Activated T-helper 1 cell treated with anti-CD3 and anti-CD28 coated beads, Interleukin-12 subunit alpha, Interleukin-12 subunit beta, Interleukin-2, Interleukin-4 antibody, amounts not matched to agents 30 ng/mL and 10 ng/mL and 1 ng/mL, durations not matched to agents 14 hours and 24 hours and 36 hours (primary cell): ENCODE measurements at places on chromosomes 1 and 21.

DNA sequence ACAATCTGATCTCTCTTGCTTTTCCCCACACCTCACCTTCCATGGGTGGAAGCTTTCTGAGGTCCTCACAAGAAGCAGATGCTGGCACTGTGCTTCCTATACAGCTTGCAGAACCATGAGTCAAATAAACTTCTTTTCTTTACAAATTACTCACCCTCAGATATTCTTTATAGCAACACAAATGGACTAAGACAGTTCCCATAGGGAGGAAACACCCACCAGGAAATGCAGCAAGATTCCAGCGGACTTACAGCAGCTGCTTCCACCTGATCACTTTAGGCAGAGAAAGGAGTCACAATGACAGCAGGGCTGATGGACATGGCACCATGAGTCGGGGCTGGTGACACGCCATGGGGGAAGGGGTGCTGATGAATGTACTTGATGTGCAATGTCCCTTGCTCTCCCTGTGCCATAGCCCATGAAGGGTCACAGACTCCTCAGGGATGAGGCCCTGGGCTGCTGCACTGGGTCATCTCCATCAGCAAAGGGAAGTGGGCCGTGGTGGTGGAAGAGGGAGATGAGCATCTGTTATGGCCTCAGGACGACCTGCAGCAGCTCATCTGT is 53.9 kb downstream of the PRSS38 start:
- H3K4me1 ChIP-seq: peaks cover 20% of the 10 kb centered on the region
- H3K36me3 ChIP-seq: no peaks in the 10 kb centered on the region
- no peak overlapping the region for H3K4me3 ChIP-seq
- peaks cover 4% of the 10 kb centered on the region for H3K27me3 ChIP-seq
- no peak overlapping the region for H3K27ac ChIP-seq

GRCh38 chr1:86739648-86740509 is 35.5 kb downstream of the SH3GLB1 start:
- H3K4me3 ChIP-seq: no peak overlapping the region
- DNase-seq: no peak
- no peaks in the 10 kb centered on the region for H3K27me3 ChIP-seq
- H3K36me3 ChIP-seq: peaks cover 21% of the 10 kb centered on the region
- H3K4me1 ChIP-seq: no peaks in the 10 kb centered on the region
- no peak overlapping the region for H3K27ac ChIP-seq

GRCh38 chr1:214587165-214587564 is 15.8 kb upstream of the CENPF start:
- H3K27ac ChIP-seq: no peak overlapping the region
- peaks cover 5% of the 10 kb centered on the region for H3K27me3 ChIP-seq
- H3K4me3 ChIP-seq: no peak overlapping the region
- H3K36me3 ChIP-seq: no peaks in the 10 kb centered on the region
- DNase-seq: no peak

- H3K4me1 ChIP-seq: peaks cover 41% of the 10 kb centered on the region
- peaks cover 7% of the 10 kb centered on the region for H3K27me3 ChIP-seq
- peak overlapping the region; percentile 45 for H3K4me3 ChIP-seq
- H3K36me3 ChIP-seq: peaks cover 3% of the 10 kb centered on the region
- peak overlapping the region; percentile 88 for H3K27ac ChIP-seq
Observed at GRCh38 chr1:110216844-110217444, 6.8 kb downstream of the KCNC4 start.

- peaks cover 18% of the 10 kb centered on the region for H3K4me1 ChIP-seq
- H3K27ac ChIP-seq: peak overlapping the region; percentile 11
- peaks cover 12% of the 10 kb centered on the region for H3K36me3 ChIP-seq
- peaks cover 5% of the 10 kb centered on the region for H3K27me3 ChIP-seq
- peak overlapping the region; percentile 65 for H3K4me3 ChIP-seq
Observed at GRCh38 chr21:44846485-44847260, 26.8 kb downstream of the PTTG1IP start.

- no peak overlapping the region for H3K27ac ChIP-seq
- peaks cover 12% of the 10 kb centered on the region for H3K4me1 ChIP-seq
- H3K36me3 ChIP-seq: no peaks in the 10 kb centered on the region
- no peak overlapping the region for H3K4me3 ChIP-seq
- DNase-seq: no peak
- H3K27me3 ChIP-seq: no peaks in the 10 kb centered on the region
Observed at GRCh38 chr21:15441992-15442391, 287.8 kb upstream of the USP25 start.

DNA sequence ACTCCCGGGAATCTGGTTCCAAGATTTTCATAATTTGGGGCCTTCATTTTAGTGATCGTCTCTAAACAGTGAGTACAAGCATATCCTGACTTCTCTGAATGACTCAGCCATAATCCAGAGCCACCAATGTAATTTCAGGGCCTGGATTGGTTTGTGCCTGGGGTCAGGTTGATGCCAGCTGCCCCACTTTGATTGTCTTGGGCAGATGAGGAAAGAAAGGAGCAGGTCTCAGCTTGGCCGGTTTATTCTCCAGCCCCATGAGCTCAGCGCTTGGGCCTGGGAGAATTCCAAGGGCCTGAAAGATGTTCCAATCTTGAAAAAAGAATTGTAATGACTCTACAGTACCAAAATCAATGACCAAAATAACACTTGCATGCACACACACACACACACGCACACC is 71.2 kb upstream of the ECE1 start:
- peaks cover 8% of the 10 kb centered on the region for H3K27me3 ChIP-seq
- H3K27ac ChIP-seq: no peak overlapping the region
- H3K4me3 ChIP-seq: no peak overlapping the region
- no peak for DNase-seq
- H3K4me1 ChIP-seq: peaks cover under 1% of the 10 kb centered on the region
- H3K36me3 ChIP-seq: no peaks in the 10 kb centered on the region

GRCh38 chr1:210739627-210740026 is 394.3 kb downstream of the KCNH1 start:
- no peaks in the 10 kb centered on the region for H3K4me1 ChIP-seq
- no peak overlapping the region for H3K4me3 ChIP-seq
- H3K27ac ChIP-seq: no peak overlapping the region
- H3K27me3 ChIP-seq: peaks cover 8% of the 10 kb centered on the region
- DNase-seq: no peak

DNA sequence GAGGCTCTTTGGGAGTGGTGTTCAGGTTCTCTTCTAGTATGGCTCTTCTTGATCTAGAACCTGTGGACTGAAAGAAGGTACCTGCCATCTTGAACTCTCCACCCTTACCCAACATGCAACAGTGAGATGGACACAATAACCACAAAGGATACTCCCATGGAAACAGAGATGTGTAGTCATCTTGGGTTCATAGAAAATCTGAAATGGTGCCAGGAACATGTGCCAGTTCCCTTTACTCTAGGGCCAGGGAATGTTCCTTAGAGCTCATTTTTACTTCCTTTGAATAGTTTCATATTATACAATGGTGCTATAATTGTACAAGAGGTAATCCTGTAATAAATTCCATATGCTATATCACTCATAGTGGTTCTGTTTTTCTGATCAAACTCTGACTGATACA is 13.2 kb upstream of the SCYL3 start:
- DNase-seq: no peak
- H3K36me3 ChIP-seq: no peaks in the 10 kb centered on the region
- no peak overlapping the region for H3K4me3 ChIP-seq
- peaks cover 35% of the 10 kb centered on the region for H3K4me1 ChIP-seq

DNA sequence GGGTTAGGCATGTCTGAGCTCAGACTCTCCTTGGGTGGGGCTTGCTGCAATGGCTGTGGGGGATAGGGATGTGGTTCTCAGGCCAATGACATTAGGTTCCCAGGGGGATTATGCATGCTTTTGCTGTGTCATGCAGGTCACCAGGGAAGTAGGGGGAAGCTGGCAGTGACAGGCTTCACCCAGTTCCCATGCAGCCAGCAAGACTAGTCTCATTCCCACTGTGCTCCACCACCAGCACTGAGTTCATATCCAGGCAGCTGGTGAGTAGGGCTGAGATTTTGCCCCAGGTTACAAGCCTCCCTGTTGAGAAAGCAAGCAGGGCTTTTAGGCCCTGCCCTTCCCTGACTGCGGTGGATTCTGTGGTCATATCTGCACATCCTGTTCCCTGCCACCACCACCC is 32.1 kb upstream of the PLA2G5 start:
- H3K4me3 ChIP-seq: no peak overlapping the region
- DNase-seq: no peak
- H3K27ac ChIP-seq: no peak overlapping the region
- H3K36me3 ChIP-seq: no peaks in the 10 kb centered on the region
- H3K4me1 ChIP-seq: no peaks in the 10 kb centered on the region

DNA sequence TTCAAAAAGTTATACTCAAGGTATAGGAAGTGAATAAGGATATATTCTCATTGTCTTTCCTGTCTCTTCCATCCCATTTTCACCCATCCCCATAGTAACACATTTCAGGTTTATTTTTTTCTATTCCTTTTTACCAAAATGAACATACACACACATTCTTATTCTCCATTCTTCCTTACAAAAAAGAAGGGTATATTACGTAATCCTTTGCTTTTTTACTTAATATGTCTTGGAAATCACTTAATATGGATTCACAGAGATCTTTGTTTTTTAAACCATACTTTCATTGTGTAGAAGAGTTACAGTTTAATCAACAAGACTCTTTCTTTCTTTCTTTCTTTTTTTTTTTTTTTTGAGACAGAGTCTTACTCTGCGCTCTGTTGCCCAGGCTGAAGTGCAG is 128.2 kb upstream of the BMP8A start:
- H3K36me3 ChIP-seq: peaks cover 46% of the 10 kb centered on the region
- H3K27me3 ChIP-seq: no peaks in the 10 kb centered on the region
- H3K4me1 ChIP-seq: no peaks in the 10 kb centered on the region
- H3K27ac ChIP-seq: no peak overlapping the region

GRCh38 chr1:96820107-96820506 is 98.5 kb downstream of the PTBP2 start:
- H3K36me3 ChIP-seq: peaks cover 14% of the 10 kb centered on the region
- DNase-seq: no peak
- H3K27me3 ChIP-seq: no peaks in the 10 kb centered on the region
- peaks cover 6% of the 10 kb centered on the region for H3K4me1 ChIP-seq
- H3K27ac ChIP-seq: no peak overlapping the region
